Activated T-helper 2 cell treated with anti-CD3 and anti-CD28 coated beads, Interferon-gamma antibody, Interleukin-2, Interleukin-4, amounts not matched to agents 10 μg/mL and 5 μg/mL and 100 μg/mL, durations not matched to agents 14 hours and 24 hours and 36 hours (primary cell): ENCODE measurements at places on chromosomes 12 and 14. TPM values are rescaled to one million over a fixed set of nuclear protein-coding genes. Genes with fewer than 3 reads are reported as not detected.

DNA sequence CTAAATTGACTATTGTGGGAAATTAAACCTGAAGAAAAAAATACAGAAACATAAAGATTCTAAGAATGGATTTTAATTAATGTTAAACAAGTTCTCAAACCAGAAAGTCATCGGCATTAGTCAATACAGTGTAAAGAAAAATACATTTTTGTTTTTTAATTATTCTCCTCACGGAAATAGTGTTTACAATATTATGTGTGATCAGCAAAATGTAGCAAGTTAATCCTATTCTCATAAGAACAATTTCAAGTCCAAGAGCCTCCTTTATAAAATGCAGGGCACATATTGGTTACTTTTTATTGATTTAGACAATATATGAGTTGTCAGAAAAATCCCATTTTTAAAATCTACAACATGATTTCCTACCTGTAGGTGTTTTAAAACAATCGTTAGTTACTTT, 158.0 kb upstream of the MGAT4C start:
- no peak for DNase-seq

DNA sequence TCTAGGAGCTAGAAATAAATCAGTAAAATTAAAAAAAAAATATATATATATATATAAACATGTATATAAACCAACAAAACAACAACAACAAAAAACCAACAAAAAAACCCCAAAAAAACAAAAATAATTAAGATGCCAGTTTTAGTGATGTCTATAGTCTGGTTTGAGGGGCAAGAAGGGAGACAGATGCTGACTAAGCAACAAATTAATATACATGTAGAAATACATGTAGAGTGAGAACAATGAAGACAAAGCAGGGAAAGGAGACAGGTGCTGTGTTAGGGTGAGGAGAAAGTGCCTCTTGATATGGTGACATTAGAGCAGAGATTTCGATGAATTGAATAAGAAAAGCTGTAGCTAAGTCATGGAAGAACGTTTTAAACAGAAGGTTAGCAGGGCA, 477.9 kb downstream of the APAF1 start:
- no peak for DNase-seq

DNA sequence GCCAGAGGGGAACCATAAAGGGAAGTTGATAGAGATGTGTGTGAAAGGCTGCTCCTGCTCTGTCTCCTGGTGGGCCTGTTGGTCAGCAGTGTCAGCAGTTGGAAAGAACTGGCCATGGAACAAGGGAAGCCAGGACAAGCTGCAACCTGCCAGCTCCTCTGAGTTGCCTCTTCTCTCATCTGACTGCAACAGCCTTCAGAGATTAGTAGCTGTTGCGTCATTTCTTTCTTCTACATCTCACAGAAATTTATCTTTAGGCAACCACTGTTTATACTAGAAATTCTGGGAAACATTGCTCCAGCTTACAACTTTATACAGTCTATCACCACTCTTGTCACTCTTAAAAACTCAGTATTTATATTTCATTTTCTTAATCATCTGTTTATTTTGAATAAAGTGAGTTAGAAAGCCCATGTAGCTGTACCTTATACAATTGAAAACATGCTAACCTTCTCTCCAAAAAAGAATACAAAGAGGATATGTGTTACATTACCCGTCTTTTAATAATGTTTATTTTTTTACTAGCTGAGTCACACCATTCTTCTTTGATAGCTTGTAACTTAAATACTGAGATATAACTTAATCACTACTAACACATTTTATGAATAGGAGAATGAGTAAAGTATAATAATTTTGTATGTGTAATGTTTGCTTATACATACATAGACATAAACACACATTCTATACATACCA, 224.2 kb downstream of the LRFN5 start:
- DNase-seq: no peak

GRCh38 chr12:5204271-5204670, 160.6 kb downstream of the KCNA5 start:
- DNase-seq: no peak

DNA sequence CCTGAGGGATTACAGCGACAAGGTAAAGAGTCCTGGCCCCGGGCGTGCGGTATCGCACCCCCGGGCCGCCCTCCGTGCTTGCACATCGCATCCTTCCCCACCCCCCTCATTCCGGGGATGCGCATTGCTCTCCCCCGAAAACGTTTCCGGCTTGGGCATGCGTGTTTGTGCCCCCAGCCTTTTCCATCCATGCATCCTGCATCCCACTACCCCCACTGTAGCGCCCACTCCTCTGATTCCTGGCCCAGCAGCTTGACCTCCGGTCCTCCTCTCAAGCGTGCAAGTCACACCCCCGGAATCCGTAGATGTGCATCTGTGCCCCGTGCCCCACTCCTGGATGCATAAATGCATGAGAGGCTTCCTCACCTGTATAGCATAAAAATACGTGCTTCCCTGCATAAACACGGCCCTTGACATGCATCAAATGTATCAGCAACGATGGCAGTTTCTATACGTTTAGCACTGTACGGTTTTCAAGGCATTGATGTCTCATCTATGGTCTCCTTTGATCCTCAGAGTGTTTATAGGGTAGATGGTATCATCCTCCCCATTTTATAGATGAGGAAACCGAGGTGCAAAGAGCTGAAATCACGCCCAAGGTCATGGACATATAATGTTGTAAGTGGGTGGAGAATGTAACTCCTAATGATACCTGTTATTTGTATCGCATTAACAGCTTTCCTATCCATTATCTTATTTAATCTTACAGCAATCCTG, 484 bp downstream of the RIC8B start:
- peak; percentile 15 for DNase-seq

GRCh38 chr12:130013771-130014484, 110.1 kb upstream of the TMEM132D start:
- DNase-seq: peak; percentile 34

GRCh38 chr14:25411781-25412757, 362.1 kb upstream of the STXBP6 start:
- no peak for DNase-seq

GRCh38 chr14:42111355-42111754, 504.7 kb downstream of the LRFN5 start:
- DNase-seq: no peak

- DNase-seq: no peak
Observed at GRCh38 chr12:16307856-16308475, 30.5 kb upstream of the SLC15A5 start.

GRCh38 chr14:87690076-87690613, 302.8 kb downstream of the GALC start:
- DNase-seq: no peak

GRCh38 chr14:62125793-62126192, 363.6 kb downstream of the SNAPC1 start:
- no peak for DNase-seq

DNA sequence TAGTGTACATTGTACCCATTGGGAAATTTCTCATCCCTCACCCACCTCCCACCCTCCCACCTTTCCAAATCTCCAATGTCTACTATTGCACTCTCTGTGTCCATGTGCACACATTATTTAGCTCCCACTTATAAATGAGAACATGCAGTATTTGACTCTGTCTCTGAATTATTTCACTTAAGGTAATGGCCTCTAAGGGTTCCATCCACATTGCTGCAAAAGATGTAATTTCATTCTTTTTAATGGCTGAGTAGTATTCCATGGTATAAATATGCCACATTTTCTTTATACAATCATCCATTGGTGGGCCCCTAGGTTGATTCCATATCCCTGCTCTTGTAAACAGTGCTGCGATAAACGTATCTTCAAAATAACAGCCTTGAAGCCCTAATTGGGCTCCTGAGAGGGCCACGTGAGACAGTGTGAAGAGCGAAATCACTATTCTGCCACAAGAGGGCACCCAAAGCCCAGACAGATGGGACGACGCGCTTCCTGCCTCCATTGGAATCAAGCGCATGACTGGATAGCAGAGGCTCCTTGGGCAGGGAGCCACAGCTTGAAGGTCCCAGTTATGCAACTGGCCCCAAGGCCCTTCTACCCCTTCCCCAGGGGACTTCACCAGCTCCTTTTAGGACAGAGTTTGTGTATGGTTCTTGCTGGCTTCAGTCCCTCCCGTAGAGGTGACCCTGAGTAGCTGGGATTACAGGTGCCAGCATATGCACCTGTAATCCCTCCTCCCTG, 21.3 kb upstream of the CD27 start:
- DNase-seq: peak; percentile 71

- no peak for DNase-seq
Observed at GRCh38 chr12:304805-305204, 42.2 kb upstream of the SLC6A13 start.

DNA sequence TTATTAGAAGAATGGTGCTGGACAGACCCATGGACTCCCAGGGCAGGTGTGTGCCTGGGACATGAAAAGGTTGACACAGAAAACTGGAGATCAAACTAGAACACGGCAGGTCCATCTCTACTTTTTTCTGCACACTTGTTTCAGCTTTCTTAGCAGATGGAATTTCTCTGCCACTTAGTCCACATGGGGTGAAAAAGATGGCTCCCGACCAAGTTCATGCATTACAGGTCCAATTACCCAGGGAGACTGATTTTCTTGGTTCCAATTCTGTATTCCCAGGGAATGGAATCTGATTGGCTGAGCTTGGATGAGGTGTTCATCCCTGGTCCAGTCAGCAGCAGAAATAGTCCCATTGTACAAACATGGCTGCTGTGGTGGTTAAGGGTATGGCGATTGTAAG, 238.9 kb upstream of the SRRM4 start:
- DNase-seq: no peak

DNA sequence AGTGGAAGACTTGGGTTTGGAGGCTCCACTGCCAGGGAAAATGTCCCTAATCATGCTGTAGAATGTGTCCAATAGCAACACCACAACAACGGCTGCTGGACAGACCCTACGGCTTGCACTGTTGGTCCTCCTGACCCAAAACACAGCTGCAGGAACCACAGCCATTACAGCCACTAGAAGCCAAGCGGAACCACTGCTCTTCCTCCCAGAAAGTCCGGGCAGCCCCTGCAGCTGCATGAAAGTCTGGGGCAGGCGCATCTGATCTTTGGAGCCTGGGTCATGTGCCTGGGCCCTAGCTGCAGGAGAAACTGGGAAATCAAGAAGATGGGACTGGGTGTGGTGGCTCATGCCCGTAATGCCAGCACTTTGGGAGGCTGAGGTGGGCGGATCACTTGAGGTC, 124.7 kb upstream of the METAP2 start:
- DNase-seq: no peak

GRCh38 chr12:19867970-19868369, 428.7 kb downstream of the AEBP2 start:
- no peak for DNase-seq

DNA sequence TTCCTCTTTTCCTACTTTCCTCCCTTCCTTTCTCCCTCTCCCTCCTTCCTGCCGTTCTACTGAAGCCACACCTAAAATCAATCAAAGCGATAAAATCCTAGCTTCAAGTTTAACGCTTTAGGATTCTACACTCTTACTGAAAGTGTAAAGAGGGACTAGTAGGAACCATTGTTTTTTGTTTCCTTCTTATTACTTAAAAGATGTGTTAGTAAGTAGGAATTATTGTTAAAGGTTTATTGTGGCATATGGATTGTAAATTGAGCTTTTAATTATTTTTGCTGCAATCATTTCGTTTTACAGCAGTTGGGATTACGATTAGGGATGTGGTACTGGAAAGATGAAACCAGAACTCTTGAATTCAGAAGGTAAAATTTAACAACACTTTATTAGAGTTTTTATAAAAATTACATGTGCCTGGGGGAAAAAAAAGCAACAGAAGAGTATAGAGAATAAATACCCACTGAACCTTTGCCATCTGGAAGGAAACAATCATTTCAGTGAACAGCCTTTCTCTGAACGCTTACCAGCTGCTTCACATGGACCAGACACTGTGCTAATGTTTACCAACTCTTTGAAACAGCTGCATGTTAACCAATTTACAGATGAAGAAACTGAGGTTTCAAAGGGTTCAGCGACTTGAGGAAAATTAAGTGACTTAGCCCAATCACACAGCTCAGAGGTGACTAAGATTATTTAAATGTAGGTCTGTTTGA, 1.0 kb downstream of the PPP1R36 start:
- DNase-seq: no peak

- no peak for DNase-seq
Observed at GRCh38 chr12:93322784-93323183, 54.9 kb upstream of the NUDT4 start.

DNA sequence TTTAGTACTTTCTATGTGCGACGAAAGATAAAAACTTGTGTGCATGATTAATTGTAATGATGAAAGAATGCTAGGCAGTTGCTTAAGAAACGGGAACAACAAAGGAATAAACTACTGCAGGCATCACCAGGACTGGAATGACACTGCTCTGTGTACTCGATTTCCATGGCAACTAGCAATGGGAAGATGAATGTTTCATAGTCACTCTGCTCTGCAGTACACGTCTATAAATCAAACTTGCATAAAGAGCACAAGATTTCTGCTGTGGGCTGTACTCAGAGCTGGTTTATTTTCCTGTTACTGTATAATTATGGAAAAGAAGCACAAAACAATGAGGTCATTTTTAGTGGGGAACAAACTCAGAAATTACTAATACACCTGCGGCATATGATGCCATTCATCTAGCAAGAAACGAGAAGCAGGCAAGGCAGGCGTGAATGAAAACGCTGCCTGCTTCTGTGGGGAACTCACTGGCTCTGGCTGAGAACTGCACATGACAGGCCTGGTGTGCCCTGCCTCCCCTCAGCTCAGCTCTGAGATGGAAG, 41.8 kb downstream of the EFCAB11 start:
- no peak for DNase-seq

DNA sequence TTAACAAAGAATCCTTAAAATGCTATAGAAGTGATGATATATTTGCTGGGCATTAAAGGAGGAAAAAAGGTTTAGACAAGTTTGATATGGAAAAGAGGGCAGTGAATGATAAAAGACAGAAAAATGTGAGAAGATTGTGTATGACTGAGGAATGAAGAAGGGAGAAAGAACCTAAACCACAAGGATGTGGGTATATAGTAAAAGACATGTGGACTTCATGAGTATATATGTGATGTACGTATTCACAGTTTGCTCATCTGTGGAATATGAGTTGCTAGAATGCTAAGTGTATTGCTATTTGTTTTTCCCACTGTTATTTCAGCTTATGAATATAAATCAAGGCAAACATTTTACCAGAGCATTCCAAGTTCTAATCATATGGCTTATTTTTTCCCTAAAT, 2.1 kb upstream of the SLC16A7 start:
- no peak for DNase-seq

DIO2 gene
- total RNA-seq: not detected in 2 replicates

PMCH gene
- total RNA-seq: 210 and 221 TPM in 2 replicates

COX8C gene
- not detected in 2 replicates for total RNA-seq

CEP170B gene
- total RNA-seq: 8.5 TPM in 2 replicates

POMT2 gene
- 23.4 and 27.7 TPM in 2 replicates for total RNA-seq

PRB3 gene
- not detected in 2 replicates for total RNA-seq

MSI1 gene
- 1.4 and 3.5 TPM in 2 replicates for total RNA-seq

TAS2R31 gene
- 3.9 and 4.6 TPM in 2 replicates for total RNA-seq

PIK3C2G gene
- total RNA-seq: not detected in 2 replicates
